ENCODE measurements at places on chromosomes 1 and 21. TPM values are rescaled to one million over a fixed set of nuclear protein-coding genes. Genes with fewer than 3 reads are reported as not detected.

Gene CASZ1
- polyA plus RNA-seq = 18.9 TPM

Gene DRAXIN
- polyA plus RNA-seq = 0.26 TPM

Gene LY9
- 252 TPM for polyA plus RNA-seq

Gene ERICH3
- polyA plus RNA-seq = 0.10 TPM

Gene TRIM67
- 0.01 TPM for polyA plus RNA-seq

Gene CTSE
- not detected for polyA plus RNA-seq

Gene B3GALT2
- not detected for polyA plus RNA-seq

Data from B cell (primary cell).